ENCODE measurements at places on chromosomes 1 and 21.

DNA sequence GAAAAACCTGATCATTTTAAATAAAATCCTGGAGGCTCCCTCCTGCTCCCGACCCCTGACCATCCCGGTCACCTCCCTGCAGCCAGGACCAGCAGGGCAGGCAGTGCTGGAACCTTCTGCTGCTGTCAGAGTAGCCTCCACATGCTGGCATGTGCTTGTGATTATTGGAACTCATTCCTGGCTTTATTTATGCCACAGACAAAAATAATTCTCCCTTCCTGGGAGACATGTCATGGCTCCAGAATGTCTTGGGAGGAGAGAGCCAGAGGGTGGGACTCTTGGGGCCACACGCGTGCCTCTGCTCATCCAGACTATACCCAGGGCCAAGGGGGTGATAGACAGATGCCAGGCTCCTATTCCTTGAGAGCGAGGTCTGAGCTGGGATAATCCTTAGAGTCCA, 183.6 kb upstream of the RAB4A start:
- DNase-seq = no peak

GRCh38 chr1:109443476-109443875, 17.2 kb upstream of the PSMA5 start:
- DNase-seq = no peak

- DNase-seq = no peak
Measured at GRCh38 chr1:244778344-244778743, 57.1 kb upstream of the COX20 start.

- no peak for DNase-seq
Measured at GRCh38 chr1:5312293-5312674, 657.9 kb downstream of the AJAP1 start.

DNA sequence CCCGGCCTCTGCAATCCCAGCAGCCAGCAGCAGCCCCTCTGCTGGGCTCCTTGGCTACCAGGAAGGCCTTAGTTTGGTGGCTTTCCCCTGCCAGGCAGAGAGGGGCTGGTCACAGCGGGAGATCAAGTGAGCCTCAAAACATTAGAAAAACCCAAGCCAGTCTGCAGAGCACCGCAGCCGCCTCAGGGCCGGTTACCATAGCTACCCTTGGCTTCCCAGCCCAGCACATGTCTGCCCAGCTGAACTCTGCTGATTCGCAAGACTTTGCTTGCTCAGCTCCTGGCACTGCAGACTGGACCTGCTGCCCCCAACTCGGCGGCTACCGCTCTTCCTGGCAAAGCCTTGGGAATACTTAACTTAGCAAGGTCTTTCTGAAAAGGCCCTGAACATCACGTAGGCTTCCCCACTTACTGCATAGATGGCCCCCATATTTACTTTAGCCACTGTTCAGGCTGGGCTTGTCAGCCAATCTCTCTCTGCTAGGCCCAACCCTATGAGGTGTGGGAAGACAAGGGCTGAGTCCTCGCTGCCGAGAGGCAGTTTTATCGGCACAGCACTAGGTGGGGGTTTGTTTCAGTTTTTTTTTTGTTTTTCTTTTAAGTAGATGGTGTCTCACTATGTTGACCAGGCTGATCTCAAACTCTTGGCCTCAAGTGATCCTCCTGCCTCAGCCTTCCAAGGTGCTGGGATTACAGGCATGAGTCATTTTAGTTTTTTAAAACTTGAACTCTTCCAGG, 28.6 kb upstream of the PLEKHG5 start:
- no peak for DNase-seq

Measured in stimulated activated CD8-positive, alpha-beta memory T cell treated with anti-CD3 and anti-CD28 coated beads, Interleukin-4, amount 100 ng/mL, for 4 hours (primary cell).